ENCODE measurements at places on chromosomes 2 and 18. TPM values are rescaled to one million over a fixed set of nuclear protein-coding genes. Genes with fewer than 3 reads are reported as not detected.

- no peak overlapping the region for H3K27ac ChIP-seq
- no peak for DNase-seq
- H3K4me3 ChIP-seq = no peak overlapping the region
- no peaks in the 10 kb centered on the region for H3K27me3 ChIP-seq
- H3K36me3 ChIP-seq = no peaks in the 10 kb centered on the region
- peaks cover 2% of the 10 kb centered on the region for H3K4me1 ChIP-seq
Measured at GRCh38 chr18:55073834-55074233, 114.6 kb upstream of the CCDC68 start.

GRCh38 chr2:126774761-126775160 lies 118.8 kb downstream of the GYPC start:
- no peaks in the 10 kb centered on the region for H3K36me3 ChIP-seq
- H3K4me1 ChIP-seq = peaks cover 7% of the 10 kb centered on the region

DNA sequence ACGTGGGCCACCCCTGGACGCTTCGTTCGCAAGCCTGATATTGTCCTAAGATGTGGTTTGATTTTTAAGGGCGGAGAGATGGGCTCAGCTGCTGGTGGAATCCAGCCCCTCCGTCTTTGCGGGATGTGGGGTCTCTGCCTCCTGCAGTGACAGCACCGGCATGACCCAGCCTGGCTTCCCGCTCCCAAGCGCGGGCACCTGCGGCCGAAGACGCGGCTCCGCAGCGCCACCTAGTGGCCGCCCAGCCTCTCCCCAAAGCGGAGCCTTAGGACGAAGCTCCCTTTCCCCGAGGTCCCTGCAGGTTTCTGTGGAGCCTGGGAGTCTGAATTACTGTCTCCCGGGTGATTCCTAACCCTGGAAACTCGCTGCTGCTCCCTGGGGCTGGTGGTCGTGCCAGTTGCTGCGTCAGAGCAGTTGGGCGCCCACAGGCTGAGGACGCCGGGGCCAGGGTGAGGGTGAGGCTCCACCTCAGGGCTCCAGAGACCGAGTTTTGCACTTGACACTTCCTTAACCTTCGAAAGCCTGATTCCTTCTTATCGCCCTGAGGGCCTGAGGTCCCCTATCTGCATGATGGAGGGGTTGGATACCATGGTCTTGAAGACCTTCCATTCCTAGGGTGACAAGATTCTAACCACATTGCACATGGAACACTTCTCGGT lies 137.5 kb downstream of the TPO start:
- H3K27ac ChIP-seq = no peak overlapping the region
- peaks cover 35% of the 10 kb centered on the region for H3K27me3 ChIP-seq
- H3K36me3 ChIP-seq = no peaks in the 10 kb centered on the region

- DNase-seq = no peak
- H3K4me3 ChIP-seq = no peak overlapping the region
- H3K27ac ChIP-seq = no peak overlapping the region
- no peaks in the 10 kb centered on the region for H3K27me3 ChIP-seq
- no peaks in the 10 kb centered on the region for H3K36me3 ChIP-seq
Measured at GRCh38 chr2:30354621-30355020, 92.4 kb upstream of the LCLAT1 start.

DNA sequence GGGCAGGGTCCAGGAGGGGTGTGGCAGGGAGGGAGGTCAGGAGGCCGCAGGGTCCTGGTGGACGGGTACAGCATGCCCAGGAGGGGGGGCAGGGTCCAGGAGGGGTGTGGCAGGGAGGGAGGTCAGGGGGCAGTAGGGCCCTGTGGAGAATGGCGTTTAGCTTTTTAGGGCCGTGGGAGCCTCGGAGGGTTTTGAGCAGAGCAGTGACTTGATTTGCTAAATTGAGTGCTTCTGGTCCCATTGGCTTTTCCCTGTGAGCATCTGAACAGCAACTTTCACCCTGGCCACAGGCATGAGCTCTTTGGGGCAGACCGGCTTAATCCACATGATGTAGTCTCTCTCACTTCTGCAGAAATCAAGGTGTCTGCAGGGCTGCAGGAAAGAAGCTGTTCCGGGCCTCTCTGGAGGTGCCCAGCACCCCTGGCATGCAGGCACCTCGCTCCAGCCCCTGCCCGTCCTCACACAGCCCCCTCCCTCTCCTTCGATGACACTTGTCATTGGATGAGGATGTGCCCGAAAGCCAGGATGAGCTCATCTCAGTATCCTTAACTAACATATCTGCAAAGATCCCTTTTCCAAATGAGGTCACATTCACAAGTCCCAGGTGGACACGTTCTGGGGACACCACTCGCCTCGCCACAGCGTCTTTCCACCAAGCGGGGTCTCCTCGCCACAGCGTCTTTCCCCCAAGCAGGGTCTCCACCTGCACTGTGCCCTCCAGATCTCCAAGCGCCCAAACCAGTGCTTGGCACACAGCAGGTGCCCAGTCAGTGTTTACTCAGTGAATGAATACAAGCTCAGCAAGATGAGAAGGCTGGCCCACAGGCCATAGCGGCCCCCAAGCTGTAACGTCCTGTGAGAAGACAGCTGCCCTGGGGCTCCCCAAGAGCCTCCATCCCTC lies 94.0 kb downstream of the NDUFA10 start:
- no peak overlapping the region for H3K27ac ChIP-seq
- H3K4me3 ChIP-seq = no peak overlapping the region
- peaks cover 22% of the 10 kb centered on the region for H3K27me3 ChIP-seq
- no peaks in the 10 kb centered on the region for H3K36me3 ChIP-seq
- H3K4me1 ChIP-seq = no peaks in the 10 kb centered on the region

DNA sequence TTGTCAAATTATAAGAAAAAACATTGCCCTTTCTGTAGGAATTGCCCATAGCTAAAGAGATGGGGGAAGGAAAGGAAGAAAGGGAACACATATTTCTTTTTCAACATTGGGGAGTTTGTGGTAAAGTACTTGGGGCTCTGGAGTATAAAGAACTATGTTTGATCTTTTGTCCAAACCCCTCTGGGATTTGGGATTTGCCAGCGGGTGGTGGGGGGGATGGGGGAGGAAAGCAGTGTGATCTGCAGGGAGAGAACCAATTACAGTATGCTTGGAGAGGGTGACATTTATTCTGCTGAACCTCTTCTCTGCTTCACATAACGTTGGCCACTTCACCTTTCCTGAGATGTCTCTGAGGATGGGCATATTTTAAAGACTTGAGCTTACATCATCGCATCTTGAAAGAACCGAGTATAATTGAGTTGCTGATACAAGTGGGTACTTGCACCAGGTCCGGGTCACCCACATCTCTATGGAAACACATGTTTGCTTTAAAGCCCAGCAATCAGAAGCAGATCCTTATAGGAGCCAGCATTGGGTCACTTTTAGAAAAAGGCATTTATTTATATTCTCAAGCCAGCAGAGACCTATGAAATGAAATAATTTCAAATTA lies 73.1 kb downstream of the SPATS2L start:
- peaks cover 78% of the 10 kb centered on the region for H3K4me1 ChIP-seq
- H3K36me3 ChIP-seq = no peaks in the 10 kb centered on the region
- peak overlapping the region; percentile 1 for H3K4me3 ChIP-seq
- peak overlapping the region; percentile 89 for H3K27ac ChIP-seq
- no peak for DNase-seq

The TXNDC2 gene
- 0.29 TPM for total RNA-seq

The BCL2 gene
- 8.5 TPM for total RNA-seq

The GALNT3 gene
- 8.3 TPM for total RNA-seq

The CDH20 gene
- 0.89 TPM for total RNA-seq

All from mesothelial cell of epicardium (in vitro differentiated cells).